Muscle of back (tissue), 13 donors: ENCODE measurements at places on chromosomes 16 and 17.

DNA sequence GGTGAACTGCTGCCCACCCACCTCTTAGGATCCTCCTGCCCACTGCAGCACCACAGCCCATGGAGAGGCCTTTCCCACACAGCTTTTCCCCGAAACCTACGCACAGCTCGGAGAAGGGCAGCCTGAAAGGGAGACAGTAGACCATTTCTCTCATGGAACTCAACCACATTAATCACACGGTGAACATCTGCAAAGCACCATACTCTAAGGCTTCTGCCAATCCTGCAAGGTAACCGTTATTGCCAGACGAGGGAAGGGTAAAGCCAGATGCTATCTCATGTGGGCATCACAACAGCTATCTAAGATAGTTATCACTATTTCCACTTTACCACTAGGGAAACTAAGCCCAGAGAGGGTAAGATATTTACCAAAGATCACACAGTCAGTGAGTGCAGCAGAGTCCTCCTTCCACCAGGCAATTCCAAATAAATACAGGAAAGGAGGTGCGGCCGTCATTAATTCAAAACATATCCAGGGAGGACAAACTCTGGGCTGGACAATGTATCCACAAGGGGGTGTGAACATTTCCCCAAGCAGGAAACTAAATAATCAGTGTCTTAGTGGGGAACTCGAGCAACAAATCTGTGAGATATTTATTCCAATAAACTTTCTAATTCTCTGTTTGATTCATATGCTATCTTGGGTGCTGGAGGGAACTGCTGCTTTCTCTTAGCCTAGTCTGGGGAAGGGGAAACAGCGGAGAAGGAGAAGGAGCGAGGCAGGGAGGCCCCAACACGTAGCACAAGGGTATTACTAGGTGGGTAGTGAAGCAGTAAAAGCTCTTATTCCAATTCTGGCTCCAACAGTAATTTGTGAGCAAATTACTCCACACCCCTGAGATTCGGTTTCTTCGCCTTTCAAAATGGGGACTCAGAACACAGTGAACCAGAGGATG, 723 bp downstream of the TMEM186 start:
- no peak for DNase-seq

DNA sequence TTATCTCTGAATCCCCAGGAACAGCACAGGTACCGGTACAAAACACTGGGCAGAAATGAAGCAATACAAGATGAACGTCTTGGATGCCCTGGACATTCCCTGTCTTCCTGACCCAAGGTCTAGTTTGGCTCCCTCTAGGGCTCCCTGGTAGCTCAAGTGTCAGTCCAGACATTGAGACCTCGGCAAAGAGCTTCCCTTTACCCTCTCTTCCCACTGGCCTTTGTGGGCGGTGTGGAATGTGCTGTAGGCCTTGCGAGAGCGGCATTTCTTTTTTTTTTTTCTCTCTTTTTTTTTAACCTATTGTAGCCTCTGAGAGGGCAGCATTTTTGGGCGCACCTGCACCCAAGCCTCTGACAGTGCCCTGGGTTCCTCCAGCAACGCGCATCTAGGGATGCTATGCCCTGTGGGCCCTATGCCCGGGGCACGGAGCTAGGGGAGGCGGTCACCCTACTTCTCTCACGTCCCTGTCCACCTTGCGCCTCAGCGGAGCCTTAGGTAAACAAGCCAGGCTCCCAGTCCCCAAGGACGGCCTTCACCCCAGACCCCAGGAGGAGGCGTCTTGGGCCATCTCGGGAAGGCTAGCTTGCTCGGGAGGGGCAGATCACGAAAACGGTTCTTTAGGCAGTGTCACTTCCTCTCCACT, 1.2 kb upstream of the NFATC3 start:
- no peak for DNase-seq

GRCh38 chr16:86027373-86028126, 128.6 kb downstream of the IRF8 start:
- DNase-seq: no peak

- no peak for DNase-seq
Measured at GRCh38 chr17:60300949-60301348, 91.0 kb downstream of the USP32 start.
